Activated CD4-positive, CD25-positive, alpha-beta regulatory T cell treated with anti-CD3 and anti-CD28 coated beads, Interleukin-2, amount 50 U/mL, for 24 hours (primary cell): ENCODE measurements at places on chromosomes 7 and 10.
A peak's percentile ranks its signal among the peaks of the same experiment; 100 is the strongest.

DNA sequence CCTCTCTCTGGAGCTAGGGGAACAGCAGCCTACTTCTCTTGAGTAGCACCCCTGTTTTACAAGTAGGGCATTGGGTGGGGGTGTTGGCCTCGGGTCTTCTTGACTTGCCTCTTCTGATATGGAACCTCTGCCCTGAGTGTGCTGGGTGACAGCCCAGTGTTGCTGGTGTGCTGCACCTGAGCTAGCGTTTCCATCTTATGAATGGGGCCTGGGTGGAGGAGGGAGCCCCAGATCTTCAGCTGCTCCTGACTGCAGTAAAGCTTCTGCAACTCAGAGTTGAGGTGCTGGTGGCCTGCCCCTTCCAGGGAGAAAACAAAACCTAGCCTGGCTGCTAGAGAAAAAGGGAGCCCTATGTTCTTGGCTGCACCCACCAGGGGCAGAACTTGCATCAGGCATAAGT lies 202.5 kb upstream of the SHH start:
- ATAC-seq = no peak

DNA sequence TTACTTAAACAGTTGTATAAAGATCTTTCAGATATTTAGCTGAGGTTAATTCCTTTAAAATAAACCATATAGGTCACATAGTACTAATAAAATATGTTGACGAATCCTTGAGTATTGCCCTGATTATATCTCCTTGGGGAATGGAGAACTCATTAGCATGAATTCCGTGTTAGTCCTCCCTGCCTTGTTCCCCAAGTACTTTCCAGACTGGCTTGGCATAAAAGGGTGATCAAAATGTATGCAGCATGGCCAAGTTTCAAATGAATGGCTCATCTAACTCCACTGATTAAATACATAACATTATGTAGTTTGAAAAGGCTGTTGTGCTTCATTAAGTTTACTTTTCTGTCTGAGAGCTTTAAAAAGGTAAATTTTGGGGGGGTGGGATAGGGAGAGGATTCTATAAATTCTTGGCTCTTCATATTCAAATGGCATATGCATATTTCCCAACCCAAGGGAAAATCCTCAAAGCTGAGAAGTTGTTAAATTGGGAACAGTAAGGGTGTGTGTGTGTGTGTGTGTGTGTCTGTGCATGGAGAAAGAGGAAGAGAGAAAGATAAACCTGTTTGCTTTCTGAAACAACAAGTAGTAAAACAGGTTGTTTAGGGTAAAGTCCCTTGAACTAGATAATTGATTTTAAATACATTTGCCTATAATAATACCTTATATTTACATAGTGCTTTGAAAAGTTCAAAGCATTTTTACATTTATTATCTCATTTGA lies 4.8 kb upstream of the ADD3 start:
- no peak for ATAC-seq

DNA sequence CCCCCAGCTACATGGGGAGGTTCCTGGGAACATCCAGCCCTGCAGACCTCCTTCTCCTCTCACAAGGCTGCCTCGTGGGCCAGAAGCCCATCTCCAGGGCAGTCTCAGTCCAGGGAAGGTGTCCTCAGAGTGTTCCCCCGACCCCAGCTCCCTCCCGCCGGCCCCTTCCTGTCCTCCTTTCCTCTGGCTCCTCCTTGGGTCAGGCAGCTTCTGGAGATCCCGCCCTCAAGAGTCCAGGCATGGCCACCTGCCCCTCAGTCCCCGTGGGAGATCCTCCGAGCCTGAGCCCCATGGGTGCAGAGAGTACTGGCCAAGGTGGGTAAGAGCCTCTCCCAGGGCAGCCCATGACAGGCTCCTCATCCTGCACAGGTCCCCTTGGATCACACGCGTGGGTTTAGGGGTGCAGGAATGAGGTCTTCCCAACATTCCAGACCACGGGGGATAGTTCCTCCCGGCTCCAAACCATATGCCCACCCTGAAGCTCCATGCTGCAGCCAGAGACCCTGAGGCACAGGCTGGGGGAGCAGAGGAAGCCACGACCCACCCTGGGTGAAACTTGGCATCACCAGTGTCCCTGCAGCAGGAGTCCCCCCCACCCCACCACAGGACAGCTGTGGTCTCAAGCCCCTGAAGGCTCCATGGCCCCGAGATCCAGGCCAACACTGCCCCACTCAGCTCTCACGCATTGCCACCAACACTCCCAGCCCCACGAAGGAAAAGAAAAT lies 65.5 kb downstream of the OAT start:
- no peak for ATAC-seq

DNA sequence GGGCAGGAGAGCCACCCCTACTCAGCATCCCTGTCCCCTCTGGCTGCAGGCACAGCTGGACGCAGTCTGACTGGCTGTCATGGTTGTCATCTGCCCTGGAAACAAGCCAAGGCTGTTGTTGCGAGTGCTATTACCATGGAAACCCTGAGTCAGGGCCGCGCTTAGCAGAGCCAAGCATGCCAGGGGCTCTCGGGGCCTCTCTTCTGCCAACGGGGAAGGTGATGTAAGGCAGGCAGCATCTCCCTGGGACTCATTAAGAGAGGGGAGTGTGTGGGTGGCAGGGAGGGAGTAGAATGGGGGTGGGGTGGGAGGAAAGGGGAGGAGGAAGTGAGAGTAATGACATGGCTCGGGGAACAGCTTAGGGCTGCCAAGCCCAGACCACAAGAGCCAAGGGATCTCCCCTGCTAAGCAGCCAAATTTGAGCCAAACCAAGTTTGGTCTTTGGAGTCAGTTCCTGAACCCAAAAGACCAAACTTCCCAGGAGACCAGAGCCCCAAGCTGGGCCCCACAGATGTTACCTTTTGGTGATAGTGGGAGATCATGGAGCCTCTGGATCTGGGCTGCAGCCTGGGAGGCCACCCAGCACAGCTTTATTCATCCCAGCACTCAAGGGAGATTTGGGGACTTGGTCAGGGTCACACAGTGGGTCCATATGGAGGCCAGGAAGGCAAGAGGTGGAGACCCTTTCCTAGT lies 67.6 kb downstream of the TMEM130 start:
- ATAC-seq = no peak

- ATAC-seq = no peak
Observed at GRCh38 chr10:78570633-78571235, 498.0 kb upstream of the ZMIZ1 start.

DNA sequence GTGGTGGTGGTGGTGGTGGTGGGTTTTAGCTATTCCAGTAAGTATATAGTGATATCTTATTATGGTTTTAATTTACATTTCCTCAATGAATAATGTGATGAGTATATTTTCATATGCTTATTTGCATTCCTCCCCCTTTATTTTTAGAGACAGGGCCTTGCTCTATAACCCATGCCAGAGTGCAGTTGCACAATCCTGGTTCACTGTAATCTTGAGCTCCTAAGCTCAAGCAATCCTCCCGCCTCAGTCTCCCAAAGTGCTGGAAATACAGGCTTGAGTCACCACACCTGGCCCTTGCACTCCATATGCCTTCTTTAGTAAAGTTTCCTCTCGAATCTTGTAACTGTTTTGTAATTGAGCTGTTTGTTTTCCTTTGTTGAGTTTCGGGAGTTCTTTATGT lies 577.7 kb upstream of the AUTS2 start:
- ATAC-seq = no peak

DNA sequence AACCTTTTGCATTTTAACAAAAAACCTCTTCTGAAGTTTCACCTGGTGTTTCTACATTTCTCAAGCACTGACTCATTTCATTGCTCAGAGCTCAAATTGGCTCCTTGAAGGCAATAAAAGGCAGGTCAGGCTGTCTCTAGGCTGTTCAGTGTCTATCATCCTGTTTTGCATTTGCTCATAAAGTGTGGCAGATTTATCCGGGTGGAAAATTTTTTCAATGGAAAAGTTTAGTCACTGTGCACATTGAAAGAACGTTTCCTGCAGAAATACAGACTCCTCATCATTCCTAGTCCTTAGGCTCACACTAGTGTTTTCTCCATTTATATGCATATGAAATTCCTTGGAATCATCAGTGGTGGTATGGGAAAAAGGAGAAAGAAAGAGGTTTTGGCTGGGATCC lies 114.2 kb upstream of the DGKB start:
- no peak for ATAC-seq

GRCh38 chr7:128841171-128841690 lies 11.0 kb downstream of the FLNC start:
- ATAC-seq = no peak

DNA sequence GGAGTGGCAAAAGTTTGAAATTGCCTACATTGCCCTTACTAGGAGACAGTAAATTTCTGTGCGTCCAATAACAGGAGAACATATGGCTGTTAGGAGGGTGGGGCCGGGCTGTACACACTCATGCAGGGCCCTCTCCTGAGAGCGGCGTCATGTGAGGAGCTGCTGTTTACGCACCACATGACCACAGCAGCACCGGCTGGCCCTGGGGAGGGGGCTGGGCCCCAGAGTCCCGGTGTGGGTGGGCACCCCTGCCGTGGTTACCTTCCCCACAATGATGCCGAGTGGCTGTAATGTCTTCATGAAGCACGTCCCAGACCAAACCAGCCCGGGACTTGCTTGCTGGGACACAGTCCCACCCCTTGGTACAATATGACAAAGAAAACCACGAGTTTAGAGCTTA lies 308.7 kb downstream of the DNAJB6 start:
- ATAC-seq = no peak

GRCh38 chr10:35783305-35783838 lies 141.3 kb upstream of the FZD8 start:
- no peak for ATAC-seq

DNA sequence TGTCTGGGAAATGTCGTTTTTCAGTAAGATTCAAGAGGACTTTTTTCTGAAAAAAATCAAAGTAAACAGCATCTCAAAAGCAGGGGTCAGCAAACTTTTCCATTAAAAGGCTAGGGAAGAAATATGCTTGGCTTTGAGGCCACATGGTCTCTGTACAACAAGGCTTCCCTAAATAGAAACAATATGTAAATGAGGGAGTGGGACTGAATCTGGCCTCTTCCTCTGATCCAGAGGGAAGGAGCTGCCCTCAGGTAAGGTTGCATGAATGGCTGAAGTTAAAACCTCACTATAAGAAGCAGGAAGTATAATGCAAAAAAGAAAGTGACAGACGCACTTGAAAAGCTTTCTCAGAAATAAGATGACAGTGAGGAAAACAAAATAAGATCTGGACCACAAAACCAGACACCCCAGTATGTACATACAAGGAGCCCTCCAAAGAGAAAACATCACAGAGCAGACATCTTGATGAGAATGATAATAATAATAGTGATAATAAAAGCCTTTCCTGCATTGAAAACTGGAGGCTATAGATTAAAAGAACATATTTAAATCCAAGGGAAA lies 115.2 kb downstream of the PLXNA4 start:
- ATAC-seq = no peak

- no peak for ATAC-seq
Observed at GRCh38 chr10:92678206-92678605, 11.5 kb upstream of the HHEX start.

- ATAC-seq = no peak
Observed at GRCh38 chr10:114874827-114875411, 53.3 kb downstream of the FHIP2A start.

DNA sequence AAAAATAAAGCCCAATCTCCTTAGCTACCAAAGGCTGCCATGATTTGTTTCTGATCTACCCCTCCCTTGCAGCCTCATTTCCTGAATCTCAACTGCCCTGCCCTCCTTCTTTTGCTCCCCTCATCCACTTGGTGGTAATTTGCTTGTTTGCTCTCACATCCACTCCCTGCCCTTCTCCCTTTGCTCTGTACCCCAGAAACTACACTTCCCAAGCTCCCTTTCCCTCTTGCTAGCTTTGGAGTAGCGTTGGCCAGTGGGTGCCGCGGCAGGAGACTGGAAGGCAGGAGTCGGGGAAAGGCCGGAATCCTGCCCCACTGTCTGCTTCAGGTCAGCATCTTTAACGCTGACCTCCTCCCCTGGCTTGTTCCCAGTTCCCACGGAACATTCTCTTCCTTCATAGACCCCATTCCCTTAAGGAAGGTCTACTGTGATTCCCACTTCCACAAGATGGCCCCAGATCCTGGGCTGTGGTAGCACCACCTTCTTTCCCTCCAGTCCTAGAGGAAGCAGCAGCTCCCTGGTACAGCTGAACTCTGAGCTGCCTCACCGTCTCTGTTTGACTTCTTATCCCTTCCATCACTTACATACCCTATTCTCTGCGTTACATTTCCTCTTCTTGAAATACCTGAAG lies 79.1 kb downstream of the PIK3CG start:
- ATAC-seq = no peak

- ATAC-seq = no peak
Observed at GRCh38 chr7:116356333-116356965, 143.1 kb upstream of the CAV2 start.

- ATAC-seq = no peak
Observed at GRCh38 chr10:476455-476780, 213.1 kb downstream of the DIP2C start.

GRCh38 chr7:150657526-150657925 lies 25.3 kb upstream of the GIMAP6 start:
- ATAC-seq = no peak

- no peak for ATAC-seq
Observed at GRCh38 chr7:6478186-6478585, 30.4 kb upstream of the DAGLB start.

DNA sequence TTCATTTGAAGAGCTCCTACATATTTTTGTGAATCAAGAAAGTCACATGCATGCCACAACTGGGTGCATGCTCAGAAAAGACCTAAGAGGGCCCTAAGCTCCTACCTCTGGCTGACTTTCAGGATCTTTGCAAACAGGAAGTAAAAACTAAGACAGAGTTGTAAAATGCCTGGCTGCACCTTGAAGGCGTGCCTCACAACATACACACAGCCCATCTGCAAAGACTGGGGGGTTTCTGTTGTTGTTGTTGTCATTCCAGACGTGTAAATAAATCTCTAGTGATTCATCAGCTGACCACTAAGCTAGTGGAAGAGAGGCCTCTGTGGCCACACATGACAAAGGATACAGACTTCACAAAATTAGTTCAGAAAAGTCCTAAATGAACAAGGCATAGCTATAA lies 31.8 kb downstream of the SMURF1 start:
- ATAC-seq = no peak

- peak; percentile 69 for ATAC-seq
Observed at GRCh38 chr7:20798081-20798693, 11.5 kb upstream of the SP8 start.

- peak; percentile 2 for ATAC-seq
Observed at GRCh38 chr7:131106681-131107336, 220.9 kb upstream of the MKLN1 start.

DNA sequence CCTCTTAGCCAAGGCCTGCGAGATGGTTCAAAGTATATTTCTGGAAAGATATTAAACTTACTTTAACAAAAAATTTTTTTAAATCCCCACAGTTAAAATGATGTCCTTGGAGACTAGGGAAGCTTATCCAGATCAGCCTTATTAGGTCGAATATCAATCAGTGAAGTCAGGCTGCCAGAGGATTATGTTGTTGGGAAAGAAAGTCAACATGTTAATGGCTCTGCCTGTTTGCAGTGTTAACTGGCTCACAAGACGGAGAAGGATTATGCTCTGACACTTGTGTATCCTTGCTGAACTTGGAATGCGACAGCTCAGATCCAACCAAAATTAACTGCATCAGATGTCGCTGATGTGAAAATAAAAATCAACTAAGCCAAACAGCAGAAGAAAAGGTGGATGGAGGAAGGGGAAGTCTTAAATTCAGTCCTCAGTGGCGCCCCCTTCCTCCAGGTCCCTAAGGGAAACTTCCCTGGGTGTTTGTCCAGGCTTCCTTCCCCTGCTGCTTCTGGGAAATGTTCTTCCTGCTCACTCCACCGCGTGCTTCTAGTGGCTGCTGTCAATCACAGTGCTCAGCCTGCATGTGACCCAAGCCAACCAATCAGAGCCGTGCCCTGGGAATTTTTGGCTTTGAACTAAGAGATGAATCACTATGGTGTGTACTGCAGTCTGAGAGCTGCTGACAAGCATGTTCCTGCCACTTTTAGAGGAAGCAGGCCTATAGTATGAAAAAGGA lies 690.4 kb upstream of the NRP1 start:
- ATAC-seq = no peak
